ENCODE measurements at places on chromosomes 2 and 18.

GRCh38 chr2:172701250-172701649, 34.4 kb upstream of the RAPGEF4 start:
- DNase-seq = no peak

- DNase-seq = no peak
Measured at GRCh38 chr18:69774831-69775230, 172.8 kb downstream of the CD226 start.

- DNase-seq = peak; percentile 25
Measured at GRCh38 chr2:67232936-67233335, 164.2 kb upstream of the ETAA1 start.

GRCh38 chr2:215870986-215871385, 142.4 kb downstream of the MREG start:
- peak; percentile 3 for DNase-seq

- DNase-seq = no peak
Measured at GRCh38 chr2:40130251-40130994, 321.5 kb downstream of the SLC8A1 start.

GRCh38 chr18:70195852-70196434, 9.5 kb downstream of the RTTN start:
- peak; percentile 74 for DNase-seq

- DNase-seq = no peak
Measured at GRCh38 chr18:34936772-34937171, 104.4 kb upstream of the MAPRE2 start.

GRCh38 chr2:204315236-204315662, 230.0 kb upstream of the PARD3B start:
- peak; percentile 52 for DNase-seq

- no peak for DNase-seq
Measured at GRCh38 chr2:154240921-154241379, 369.2 kb downstream of the GALNT13 start.

DNA sequence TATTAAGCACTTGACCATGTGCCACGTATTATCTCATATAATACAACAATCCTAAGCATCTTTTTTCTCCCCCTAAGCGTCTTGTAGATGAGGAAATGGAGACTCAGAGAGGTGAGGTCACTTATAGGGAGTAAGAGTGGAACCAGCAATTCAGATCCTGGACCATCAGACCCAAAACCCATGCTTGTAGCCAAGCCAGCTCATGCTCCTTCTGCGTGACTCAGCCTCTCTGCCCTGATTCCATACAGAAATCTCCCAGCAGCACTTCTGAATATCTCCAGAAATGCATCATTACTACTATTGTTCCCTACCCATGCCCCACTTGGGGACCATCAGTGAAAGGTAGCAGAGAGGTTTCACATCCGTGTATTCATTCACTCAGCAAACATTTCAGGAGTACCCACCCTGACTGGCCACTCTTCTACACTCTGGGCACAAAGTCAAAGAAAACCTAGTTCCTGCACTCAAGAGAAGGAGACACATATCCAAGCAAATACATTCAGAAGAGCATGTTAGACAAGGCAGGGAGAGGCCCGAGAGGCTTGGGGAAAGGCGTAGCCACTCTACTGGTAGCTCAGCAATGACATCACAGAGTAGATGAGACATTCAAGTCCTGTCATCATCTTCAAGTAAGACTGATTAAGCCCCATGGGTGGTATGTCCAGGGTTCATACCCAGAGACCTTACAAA, 141.9 kb downstream of the MTCL1 start:
- no peak for DNase-seq

GRCh38 chr2:12441750-12442475, 274.8 kb upstream of the TRIB2 start:
- DNase-seq = no peak

DNA sequence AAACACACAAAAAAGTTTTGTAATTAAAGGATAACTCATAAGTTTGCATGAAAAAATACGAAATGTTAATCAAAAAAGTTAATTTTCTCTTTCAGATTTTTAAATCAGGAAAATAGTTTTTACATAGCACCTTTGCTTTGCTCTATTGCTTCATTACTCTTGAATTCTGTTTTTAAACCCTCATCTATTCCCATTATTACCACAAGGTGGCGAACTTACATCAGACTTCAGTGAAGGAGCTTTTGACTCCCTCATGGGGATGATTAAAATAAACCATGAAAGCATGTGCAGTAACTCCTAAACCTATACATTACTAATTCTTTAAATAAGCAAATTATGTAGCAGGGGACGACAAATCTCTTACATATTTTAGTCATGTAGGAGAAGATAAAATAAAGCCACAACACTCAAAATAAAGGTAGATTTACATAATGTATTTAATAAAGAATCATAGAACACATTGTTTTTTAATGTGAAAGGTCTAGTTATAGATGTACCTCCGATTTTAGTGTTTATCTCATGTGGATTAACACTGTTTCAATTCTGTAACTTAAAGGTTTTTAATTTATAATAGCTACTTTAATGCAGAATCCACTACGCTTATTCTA, 105.2 kb downstream of the NETO1 start:
- peak; percentile 82 for DNase-seq

GRCh38 chr2:143717053-143717452, 587.8 kb downstream of the ARHGAP15 start:
- no peak for DNase-seq

GRCh38 chr2:119508756-119509155, 15.5 kb downstream of the SCTR start:
- DNase-seq = no peak

DNA sequence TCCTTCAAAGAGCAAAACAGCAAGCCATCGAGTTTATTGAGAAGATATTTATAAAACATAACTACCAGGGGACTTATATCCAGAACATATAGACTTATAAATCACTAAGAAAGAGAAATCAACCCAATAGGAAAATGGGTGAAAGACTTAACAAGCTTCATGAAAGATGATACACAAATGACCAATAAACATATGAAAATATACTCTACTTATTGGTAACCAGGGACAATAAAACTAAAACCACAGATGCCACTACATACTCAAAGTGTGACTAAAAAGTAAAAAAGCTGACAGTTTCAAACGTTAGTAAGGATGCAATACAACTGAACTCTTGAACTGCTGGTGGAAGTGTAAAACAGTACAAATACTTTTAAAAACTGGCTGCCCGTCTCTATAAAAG, 154.3 kb downstream of the TMEM163 start:
- DNase-seq = no peak

- peak; percentile 12 for DNase-seq
Measured at GRCh38 chr2:31467426-31467825, 52.9 kb upstream of the XDH start.

DNA sequence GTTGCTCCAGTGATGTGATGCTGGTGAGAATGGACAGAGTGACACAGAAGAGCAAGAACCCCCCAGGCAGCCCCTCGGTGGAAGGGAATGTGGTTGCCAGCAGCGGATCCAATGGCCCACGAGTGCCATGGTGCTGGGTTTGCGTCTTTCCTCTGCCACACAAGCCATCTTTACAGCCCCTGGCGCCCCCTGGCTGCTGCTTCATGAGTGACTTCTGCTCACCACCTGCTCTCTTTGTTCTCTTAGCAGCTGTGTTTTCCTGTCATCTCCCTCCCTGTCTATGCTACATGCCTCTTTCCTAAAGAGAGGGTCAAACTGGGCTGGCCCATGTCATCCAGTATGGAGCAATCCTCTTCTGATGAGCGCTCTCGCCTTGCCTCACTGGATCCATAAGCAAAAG, 300.0 kb upstream of the SMIM21 start:
- DNase-seq = peak; percentile 83

- no peak for DNase-seq
Measured at GRCh38 chr18:5643288-5643687, 99.5 kb upstream of the EPB41L3 start.

DNA sequence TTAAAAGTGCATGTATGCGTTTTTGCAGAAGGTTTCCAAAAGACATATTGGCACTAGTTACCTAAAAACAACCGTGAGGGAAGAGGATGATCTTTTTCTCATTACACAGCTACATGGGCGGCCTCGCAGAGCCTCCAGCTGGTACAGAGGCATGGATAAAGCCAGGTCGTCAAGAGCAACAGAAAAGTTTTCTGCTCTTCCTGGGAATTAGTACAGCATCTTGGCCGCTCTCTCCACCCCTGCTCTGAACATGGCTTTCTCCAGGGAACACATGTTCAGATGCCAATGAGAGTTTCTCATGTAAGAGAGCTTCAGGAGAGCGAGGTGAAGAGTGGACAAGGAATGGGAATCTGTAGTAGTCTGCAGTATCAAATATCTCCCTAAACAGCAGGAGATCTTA, 108.4 kb downstream of the ZEB2 start:
- no peak for DNase-seq

GRCh38 chr2:128607911-128608506, 289.3 kb upstream of the HS6ST1 start:
- peak; percentile 0 for DNase-seq

- DNase-seq = peak; percentile 12
Measured at GRCh38 chr2:235070063-235070706, 118.4 kb downstream of the SH3BP4 start.

GRCh38 chr2:240227538-240228428, 87.3 kb upstream of the OTOS start:
- no peak for DNase-seq

DNA sequence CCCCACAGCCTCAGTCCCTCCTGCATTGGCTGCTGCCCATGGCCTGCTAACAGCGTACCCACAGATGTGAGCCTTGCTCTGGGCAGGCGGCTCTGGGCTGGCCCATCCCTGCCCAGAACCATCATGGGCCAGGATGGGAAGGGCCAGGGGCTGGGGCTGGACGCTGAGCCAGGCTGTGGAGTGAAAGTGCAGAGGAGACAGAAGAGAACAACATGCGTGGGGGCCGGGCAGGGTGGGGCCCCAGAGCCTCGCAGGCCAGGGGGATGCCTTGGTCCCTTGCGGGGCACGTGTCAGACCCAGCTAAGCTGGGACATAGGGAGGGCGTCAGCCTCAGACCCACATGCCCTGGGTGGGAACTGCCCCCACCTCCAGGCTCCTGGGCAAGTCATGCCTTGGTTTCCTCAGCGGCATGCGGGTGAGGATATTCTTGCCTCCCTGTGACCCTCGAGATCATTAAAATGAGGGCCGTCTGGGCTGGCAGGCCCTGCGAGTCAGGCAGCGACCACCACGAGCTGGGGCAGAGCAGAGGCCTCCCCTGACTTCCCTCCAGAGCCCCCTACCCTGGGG, 27.3 kb downstream of the GPC1 start:
- DNase-seq = no peak

- peak; percentile 87 for DNase-seq
Measured at GRCh38 chr2:55049043-55049820, 1.0 kb downstream of the RTN4 start.

DNA sequence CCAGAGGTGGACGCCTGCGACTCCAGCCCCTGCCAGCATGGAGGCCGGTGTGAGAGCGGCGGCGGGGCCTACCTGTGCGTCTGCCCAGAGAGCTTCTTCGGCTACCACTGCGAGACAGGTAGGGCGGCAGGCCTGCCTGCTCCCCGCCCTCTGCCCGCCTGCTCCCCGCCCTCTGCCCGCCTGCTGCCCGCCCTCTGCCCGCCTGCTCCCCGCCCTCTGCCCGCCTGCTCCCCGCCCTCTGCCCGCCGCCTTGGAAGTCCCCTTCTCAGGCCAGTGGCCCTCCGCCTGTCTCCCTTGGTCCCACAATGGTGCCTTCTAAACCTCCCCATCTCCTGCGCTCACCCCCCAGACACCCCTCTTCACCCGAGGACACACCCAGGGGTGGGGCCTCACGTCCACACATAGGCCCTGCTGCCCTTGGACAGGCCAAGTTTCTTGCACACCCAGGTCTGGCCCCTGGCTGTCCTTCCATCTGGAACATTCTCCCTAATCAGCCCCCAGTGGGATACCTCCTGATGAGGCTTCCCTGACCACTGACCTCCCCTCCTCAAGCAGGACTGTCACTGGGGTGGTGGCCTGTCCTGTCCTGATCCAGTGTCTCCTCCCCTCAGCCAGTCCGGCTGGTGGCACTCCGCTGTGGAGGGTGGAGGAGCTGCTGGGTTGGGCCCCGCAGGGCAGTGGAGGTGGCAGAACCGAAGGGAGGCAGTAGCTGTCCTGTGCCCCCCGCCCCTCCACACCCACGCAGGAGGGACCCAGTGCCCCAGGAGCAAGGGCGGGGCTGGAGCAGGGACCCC, 37.9 kb downstream of the MTERF4 start:
- peak; percentile 58 for DNase-seq

GRCh38 chr2:167592441-167592840, 655.0 kb downstream of the STK39 start:
- DNase-seq = no peak

GRCh38 chr2:96509114-96509846, 4.1 kb upstream of the NEURL3 start:
- peak; percentile 79 for DNase-seq

DNA sequence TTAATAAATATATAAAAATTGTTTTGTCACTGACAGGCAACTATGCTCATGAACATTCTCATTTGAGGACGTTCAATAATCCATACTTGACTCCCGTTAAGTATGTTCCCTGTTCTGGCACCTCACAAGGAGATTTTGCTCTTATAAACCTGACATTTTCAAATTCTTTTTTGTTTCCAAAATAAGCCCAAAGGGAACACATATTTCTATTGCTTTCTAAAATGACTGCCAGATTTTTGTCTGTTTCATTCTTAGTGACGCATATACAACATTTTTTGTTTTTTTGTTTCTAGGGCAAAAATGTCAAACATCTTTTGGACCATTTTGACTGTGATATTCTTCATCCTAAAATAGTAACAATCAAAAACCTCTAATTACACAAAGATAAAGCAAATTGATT, 50.5 kb downstream of the CYTIP start:
- DNase-seq = no peak

DNA sequence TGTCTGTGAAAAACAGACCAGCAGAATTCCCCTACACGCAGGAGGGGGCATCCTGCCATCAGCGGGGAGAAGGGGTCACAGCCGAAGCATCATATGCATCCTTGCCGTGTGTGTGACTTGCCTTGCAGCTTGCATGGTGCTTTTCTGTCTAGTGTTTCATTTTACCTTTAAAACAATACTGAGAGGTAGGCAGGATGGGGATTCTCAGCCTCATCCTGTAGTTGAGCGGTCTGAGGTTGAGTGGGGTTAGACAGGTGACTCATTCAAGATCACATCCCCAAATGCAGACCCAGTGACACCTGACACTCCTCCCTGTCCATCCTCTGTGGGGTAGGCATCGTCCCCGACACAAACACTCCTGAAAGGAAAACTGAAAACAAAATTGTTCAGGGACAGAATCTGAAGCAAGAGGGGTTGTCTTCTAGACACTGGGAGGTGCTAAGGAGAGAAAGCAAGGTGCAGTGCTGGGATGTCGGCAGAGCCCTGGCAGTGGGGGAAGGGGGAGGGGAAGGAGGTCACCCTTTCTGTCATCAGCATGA, 7.9 kb downstream of the ARL4C start:
- no peak for DNase-seq

GRCh38 chr2:47060652-47061170, 94.4 kb downstream of the STPG4 start:
- DNase-seq = no peak

Measured in NCI-H69 (cell line).